ENCODE measurements at places on chromosomes 6 and 20.

DNA sequence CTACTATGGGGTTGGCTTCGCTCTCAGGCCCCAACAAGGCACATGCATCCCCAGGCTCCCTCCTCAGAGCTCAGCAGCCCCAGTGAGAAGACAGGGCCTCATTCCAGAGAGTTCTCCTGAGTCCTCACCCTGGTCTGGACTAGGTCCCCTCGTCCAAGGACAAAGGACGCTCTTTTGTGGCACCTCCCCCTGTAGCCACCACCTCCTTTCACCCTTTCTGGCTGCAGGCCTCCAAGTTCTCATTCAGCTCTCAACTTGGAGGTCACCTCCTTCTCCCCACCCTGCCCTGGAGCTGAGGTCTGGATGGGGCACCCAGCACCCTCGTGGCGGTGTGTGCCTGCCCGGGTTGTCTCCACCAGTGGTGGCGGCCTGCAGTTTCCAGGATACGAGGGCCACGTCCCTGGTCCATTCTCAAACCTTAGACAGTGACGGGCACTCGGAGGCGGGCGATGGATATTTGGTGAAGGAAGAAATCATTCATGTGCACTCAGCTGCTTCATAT is 2.5 kb downstream of the UNC93A start:
- no peak for DNase-seq

- DNase-seq = no peak
Measured at GRCh38 chr6:84847390-84848160, 83.2 kb upstream of the TBX18 start.

DNA sequence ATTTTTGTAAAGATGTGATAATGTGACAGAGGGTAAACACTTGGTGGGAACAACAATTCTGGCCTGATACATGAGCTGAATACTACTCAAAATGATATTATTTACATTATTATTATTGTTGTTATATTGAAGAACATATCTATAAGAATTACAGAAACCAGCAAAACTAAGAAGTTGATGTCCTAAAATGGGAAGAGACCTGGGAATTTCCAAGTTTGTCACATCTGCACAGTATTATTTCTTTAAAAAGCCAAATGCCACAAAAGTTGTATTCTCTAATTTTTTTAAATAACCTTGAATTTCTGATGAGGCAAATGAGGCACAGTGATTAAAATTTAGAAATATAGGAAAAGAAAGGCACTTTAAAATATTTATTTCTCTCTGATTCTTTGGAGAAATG is 5.0 kb upstream of the ZNF292 start:
- DNase-seq = no peak

DNA sequence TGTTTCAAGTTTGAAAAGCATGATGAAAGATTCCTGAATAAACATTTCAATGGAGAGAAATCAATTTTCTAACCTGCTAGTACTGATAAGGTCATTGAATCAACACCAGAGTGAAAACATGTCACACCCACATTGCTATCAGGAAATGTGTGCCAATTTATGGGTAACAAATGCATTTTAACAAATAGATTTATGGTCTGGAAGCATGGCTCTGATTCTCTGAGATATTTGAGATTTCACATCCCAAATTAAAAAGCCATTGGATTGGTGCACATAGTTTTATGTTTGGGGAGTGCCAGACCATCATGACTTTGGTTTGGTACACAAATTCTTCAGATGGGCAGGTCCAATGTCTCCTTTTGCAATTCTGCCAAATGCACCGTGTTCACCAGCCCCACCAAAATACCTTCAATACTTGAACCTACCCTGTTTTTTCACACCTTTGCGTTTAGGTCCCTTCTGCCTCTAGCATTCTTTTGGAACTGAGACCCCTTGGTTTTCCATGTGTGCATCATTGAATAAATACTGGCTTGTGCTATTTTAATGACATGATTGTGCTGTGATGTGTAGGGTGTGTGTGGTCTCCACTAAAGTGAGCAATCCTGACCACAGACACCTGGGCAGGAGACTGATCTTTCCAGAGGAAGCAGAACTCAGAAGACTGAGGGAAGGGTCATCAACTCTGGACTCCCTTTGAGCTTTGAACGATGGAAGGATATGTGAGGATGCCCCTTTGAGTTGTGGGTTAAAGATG is 20.4 kb downstream of the IL20RA start:
- DNase-seq = no peak
